ENCODE measurements at places on chromosomes 11 and 22. TPM values are rescaled to one million over a fixed set of nuclear protein-coding genes. Genes with fewer than 3 reads are reported as not detected.

DNA sequence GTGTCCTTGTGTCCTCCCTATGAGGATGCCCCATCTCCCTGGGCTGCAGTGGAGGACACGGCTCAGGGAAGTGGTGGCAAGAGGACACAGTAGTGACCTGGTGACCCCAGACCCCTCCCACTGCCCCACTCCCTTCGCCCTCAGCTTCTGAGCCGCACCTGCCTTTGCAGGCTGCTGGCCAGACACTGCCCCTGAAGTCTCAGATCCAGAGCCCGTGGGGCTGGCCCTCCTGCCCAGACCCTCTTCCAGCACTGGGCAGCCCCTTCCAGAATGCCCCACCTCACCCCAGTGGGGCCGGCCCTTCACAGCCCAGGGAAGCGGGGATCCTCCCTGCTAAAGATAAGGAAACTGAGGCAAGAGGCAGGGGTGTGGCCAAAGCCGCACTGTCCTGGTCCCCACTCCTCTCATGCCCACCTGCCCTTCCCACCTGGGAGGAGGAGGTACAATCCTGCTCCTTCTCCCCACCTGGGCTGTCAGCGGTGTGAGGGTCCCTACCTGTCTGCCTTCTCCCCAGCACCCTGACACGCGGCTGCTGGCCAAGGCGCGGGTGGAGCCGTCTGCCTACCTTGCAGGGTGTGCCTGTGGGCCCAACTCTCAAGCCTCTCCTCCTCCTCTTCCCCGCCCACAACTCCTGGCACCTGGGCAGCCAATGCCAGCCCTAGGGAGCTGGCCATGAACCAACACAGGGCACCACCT lies 17.3 kb downstream of the TRPM5 start:
- peak; percentile 68 for DNase-seq
- peaks cover 11% of the 10 kb centered on the region for H3K4me1 ChIP-seq
- H3K36me3 ChIP-seq: no peaks in the 10 kb centered on the region
- no peak overlapping the region for H3K4me3 ChIP-seq
- no peak overlapping the region for H3K27ac ChIP-seq

GRCh38 chr11:55697817-55698216 lies 35.8 kb downstream of the OR4C6 start:
- no peak overlapping the region for H3K4me3 ChIP-seq
- no peak for DNase-seq
- H3K27me3 ChIP-seq: no peaks in the 10 kb centered on the region
- H3K27ac ChIP-seq: no peak overlapping the region

DNA sequence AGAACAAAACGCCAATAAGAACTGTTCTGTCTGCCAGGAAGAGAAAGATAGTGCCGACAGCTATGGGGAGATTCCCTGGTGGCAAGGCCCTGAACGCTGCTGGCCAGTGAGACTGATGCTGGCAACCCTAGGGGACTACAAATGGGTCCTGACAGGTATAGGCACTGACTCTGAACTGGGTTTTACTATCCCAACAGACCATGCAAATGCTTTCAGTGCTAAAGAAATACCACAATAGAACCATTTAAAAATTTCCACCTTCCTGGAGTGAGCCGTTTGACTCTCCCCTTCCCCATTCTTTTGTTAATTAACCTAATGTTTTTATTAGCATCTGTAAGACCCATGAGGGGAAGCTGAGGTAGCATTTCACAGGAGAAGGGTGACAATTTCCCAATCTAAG lies 25.7 kb downstream of the USP28 start:
- no peaks in the 10 kb centered on the region for H3K4me1 ChIP-seq
- no peak for DNase-seq
- peaks cover 38% of the 10 kb centered on the region for H3K36me3 ChIP-seq
- no peak overlapping the region for H3K4me3 ChIP-seq
- H3K27me3 ChIP-seq: no peaks in the 10 kb centered on the region

- no peak for DNase-seq
- peaks cover 6% of the 10 kb centered on the region for H3K4me1 ChIP-seq
- H3K27ac ChIP-seq: no peak overlapping the region
- no peaks in the 10 kb centered on the region for H3K36me3 ChIP-seq
Observed at GRCh38 chr11:74735365-74735928, 4.2 kb upstream of the CHRDL2 start.

DNA sequence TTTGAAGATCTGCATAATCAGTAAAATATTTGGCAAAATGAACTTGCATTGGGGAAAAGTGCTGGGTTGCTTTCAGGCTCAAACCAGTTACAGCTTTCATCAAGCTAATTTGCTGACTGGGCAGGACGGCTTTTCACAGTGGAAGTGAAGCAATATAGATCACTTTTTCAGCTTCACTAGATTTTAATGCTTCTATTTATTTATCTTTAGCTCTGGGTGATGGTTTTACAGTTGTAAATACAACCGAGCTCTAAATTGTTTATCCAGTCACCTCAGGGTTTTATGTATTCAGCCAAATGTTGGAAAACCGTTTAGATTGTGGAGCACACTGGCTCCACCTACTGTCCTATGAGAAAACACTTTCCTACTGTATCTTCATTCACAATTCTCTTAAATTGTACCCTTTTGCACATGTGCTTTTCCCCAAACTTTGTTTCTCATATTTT lies 58.2 kb downstream of the ACER3 start:
- no peaks in the 10 kb centered on the region for H3K4me1 ChIP-seq
- DNase-seq: no peak
- no peak overlapping the region for H3K27ac ChIP-seq

The OR56A1 gene
- total RNA-seq: not detected

The OR5P2 gene
- total RNA-seq: not detected

The FAR1 gene
- 56.4 TPM for total RNA-seq

The TPBGL gene
- not detected for total RNA-seq
